ENCODE measurements at places on chromosomes 2 and 18. TPM values are rescaled to one million over a fixed set of nuclear protein-coding genes. Genes with fewer than 3 reads are reported as not detected.

Gene SCN2A
- 0.24 TPM for total RNA-seq

Gene HDLBP
- 158 TPM for total RNA-seq

Gene ABHD1
- not detected for total RNA-seq

Gene RGPD6
- 67.8 TPM for total RNA-seq

Gene LRP1B
- total RNA-seq = 0.54 TPM

Gene MYCN
- 2.1 TPM for total RNA-seq

Gene LYPD1
- total RNA-seq = 6.9 TPM

Gene MEP1B
- 0.72 TPM for total RNA-seq

Gene GAREM2
- 13.5 TPM for total RNA-seq

Gene ALK
- 1.7 TPM for total RNA-seq

Gene POTEI
- not detected for total RNA-seq

Gene NT5DC4
- not detected for total RNA-seq

Gene RTP5
- total RNA-seq = not detected

Gene ST3GAL5
- total RNA-seq = 52.7 TPM

Gene IRS1
- 48.0 TPM for total RNA-seq

Gene GRB14
- 5.1 TPM for total RNA-seq

DNA sequence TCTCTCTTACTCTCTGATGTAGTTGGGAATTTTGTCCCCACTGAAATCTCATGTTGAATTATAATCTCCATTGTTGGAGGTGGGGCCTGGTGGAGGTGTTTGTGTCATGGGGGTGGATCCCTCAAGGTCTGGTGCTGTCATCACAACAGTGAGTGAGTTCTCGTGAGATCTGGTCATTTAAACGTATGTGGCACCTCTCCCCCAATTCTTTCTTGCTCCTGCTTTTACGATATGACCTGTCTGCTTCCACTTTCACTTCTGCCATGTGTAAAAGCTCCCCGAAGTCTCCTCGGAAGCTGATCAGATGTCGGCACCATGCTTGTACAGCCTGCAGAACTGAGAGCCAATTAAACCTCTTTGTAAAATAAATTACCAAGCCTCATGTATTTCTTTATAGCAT is 337.8 kb upstream of the CDH2 start:
- DNase-seq = no peak

DNA sequence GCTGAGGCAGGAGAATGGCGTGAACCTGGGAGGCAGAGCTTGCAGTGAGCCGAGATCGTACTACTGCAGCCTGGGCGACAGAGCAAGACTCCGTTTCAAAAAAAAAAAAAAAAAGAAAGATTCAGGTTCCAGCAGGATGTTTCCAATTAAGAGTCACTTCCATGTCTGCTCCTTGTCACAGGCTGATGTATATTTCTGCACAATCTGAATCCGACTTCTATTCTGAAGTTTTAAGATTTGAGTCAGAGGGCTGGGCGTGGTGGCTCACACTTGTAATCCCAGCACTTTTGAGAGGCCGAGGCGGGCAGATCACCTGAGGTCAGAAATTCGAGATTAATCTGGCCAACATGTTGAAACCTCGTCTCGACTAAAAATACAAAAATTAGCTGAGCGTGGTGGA is 24.7 kb downstream of the SNRPD1 start:
- no peak for DNase-seq

DNA sequence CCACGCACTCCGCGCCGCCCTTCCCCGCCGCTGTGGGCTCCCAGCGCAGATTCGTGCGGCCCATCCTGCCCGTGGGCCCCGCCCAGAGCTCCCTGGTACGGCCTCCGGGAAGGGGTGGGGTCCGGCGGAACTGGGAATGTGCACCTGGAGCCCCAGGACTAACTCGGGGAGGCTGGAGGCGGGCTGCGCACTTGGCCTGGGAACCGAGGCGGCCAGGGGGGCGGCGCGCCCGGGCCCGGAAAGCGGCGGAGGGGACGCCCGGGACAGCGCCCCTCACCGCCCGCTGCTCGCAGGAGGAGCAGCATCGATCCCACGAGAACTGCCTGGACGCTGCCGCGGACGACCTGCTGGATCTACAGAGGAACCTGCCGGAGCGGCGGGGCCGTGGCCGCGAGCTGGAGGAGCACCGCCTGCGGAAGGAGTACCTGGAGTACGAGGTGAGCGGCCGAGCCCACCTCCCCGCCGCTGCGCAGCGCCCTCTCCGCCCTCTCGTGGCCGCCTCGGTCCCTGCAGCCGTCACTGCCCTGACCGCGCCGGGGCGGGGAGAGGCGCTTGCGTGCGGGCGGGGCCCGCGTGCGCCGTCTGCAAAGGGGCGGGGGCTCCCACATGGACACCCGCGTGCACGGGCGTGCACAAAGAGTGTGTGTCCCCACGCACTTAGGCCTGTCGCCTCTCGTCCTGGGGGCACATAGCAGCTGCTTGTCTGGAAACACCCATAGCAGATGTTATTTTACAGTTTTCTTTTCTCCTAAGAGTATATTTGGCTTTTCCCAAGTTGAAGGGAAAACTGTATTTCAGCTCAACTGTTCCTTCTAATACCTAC is 25.2 kb downstream of the PSD4 start:
- DNase-seq = peak; percentile 85

DNA sequence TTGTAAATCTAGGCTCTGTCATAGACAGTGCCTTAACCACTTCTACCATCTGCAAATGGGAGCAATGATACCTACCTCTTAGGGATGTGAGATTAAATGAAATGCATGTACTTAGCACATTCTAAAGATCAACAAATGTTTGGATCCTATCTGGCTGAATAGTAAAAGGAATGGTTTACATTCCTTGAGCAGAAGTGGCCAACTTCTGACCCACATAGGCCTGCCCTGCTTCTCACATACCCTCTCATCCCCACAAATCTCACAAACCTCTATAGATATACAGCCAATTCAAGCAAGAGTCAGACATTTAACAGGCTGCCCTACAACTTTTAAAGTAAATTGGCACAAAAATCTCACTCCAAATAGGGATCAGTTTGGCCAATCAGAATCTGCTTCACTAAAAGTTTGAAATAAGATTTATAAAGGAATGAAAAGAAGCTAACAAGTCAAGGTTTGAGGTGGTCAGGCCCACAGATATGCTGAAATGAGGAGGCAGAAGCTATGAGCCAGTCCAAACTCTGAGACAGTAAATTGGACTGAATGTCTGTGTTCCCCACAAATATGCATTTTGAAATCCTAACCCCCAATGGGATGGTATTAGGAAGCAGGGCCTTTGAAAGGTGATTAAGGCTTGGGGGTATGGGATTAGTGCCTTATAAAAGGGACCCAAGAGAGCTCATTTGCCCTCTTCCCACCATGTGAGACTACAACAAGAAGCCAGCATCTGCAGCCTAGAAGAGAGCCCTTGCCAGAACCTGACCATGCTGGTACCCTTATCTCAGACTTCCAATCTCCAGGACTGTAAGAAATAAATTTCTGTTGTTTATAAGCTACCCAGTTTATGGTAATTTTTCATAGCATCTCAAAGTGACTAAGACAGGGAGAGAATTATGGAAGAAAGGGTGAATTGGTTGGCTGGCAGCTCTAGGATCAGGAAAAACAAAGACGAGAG is 227.8 kb upstream of the RBMS1 start:
- DNase-seq = no peak

GRCh38 chr2:24047703-24048033 is 477 bp upstream of the WDCP start:
- no peak for DNase-seq

DNA sequence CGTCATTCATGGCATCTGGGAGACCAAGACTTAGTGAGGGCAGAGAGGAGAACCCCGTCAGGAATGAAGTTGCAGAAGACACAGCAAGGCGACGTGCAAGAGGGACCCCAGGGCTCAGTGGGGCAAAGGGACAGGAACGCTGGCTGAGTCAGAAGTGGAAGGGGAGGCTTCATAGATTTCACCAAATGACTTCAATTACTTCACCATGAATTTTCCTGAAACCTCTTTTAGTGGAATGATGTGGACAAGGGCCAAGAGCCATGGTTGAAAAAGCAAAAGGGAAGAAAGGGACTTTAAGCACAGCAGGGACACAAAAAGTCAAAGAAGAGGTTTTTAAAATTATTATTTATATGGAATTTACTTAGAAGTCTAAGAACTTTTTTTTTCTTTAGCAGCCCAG is 141.6 kb upstream of the PID1 start:
- no peak for DNase-seq

- DNase-seq = peak; percentile 35
These were observed 18.0 kb downstream of the MAL start for GRCh38 chr2:95043300-95044093.

DNA sequence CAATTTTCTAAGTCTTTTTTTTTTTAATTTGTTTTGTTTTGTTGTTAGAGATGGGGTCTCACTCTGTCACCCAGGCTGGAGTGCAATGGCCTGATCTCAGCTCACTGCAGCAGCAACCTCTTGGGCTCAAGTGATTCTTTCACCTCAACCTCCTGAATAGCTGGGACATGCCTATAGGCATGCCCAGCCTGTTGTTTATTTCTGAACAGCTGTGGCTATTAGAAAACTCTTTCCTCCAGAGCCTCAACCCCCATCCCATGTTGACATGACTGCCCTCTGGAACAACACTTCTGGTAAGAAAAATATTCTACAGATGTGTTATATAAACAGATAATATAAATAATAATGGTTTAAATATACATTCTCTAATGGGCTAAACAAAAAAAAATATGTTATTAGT is 44.4 kb upstream of the TWSG1 start:
- DNase-seq = no peak

DNA sequence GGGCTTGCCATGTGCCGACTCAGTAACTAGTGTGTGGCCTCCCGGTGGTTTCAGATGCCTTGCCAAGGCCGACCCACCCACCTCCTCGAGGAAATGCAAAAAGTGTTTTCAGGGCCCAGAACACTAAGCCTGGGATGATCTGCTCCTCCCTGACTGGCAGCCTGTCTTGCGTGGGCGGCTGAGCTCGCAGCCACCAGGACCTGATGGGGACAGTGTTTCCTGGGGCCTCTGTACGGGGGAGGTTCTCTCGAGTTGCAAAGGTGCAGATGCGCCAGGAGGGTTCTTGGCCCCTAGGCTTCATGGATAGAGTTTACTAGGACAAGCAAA is 85.2 kb downstream of the GLI2 start:
- DNase-seq = peak; percentile 46

DNA sequence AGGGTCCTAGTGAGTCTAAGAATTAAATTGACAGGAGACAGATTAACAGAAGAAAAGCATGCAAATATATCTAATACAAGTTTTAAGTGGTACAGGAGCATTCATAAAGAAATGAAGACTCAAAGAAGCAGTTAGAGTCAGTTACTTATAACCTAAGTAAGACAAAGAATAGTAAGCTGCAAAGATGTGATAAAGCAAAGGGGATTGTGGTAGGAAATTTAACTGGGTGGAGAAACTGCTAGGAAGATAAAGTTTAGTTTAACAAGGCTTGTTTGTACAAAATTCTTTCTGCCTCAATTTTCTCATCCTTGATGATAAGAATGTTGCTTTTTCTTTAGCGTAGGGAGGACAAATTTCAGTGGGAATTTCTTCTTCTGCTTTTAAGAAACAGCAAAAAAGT is 35.5 kb upstream of the ST6GAL2 start:
- DNase-seq = no peak

- DNase-seq = no peak
These were observed 1103.2 kb upstream of the ZEB2 start for GRCh38 chr2:145623136-145623535.

DNA sequence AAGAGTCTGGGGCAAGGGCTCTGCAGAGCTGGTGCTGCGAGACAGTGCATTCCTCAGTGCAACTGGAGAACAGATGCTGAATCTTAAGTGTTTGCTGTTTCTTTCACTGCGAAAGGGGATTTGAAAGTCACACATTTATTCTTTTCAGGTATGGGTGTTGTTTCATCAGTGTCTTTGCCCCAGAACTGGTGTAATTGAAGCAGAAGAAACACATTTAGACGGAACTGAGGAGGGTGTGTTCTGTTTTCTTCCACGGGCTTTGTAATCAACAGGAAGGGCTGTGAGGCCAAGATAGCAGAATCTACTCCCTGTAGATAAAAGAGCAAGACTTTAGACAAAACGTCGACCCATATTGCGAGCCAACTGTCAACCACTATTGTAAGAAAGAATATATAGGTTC is 151.9 kb downstream of the EPHA4 start:
- DNase-seq = no peak

GRCh38 chr2:227933884-227934283 is 62.5 kb downstream of the DAW1 start:
- DNase-seq = no peak

DNA sequence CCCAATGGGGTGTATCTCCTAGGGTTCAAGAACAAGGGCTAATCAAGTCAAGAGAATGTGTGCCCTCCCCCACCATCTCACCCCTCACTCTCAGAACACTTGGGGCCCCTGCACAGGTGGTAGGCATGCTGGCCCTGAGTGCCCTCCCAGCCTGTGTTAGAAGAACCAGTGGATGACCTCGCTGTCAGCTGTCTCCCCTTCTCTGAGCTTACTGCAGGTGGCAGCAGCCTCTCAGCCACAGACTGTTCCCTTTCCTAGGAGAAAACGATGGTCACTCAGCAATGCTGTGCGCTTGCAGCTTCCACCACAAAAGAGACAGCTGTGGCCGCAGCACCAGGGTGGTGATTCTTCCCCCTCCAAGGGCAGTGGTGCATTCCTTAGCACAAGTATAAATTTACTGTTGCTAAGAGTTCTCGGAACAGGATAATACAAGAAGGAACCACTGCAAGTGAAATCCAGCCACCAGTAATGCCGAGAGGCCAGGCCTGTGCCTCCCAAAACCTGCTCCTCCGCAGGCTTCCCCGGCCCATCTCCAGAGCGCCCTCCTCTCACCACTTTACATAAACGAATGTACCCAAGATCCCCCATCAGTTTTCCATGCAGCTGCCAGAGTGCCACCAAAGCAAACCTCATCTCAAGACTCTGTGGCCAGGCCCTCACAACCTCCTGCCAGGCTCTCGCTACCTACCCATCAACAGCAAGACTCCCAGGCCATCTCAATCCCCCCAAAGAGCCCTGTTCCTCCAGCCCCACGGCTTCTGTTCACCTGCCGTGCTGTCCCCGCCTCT is 935 bp upstream of the RAMP1 start:
- DNase-seq = peak; percentile 73

DNA sequence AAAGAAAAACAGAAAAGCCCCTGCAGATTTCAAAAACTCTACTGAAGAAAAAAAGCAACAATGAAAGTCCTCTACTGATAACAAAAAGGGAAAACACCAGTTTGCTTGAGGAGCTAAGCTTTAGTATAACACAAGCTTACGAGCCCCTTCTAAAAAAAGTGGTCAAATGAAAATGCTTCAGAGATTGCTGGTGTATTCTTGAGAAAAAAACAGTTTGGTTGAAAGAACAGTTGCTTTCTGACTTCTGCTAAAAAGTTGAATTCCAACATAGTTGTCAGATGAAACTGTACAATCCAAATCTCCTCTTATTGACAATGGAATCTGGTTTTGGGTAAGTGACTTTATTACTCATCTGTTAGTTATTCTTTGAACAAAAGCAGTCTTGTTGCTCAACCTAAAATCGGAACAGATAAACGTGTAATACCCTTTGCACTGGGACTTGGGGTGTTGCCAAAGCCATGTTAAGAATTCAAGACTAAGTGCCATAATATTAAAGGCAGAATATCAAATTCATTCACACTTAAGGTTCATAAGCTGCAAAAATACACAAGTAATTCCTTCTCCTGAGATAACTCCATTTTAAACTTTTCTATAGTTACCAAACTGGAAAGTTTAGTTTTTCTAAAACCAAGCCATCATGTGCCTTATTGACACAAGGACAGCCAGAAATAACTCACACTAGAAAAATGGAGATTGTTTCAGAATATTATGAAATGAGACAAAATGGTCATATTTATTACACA is 45.3 kb upstream of the SPAG16 start:
- peak; percentile 31 for DNase-seq

Data from ovary (tissue), 10 donors.